Activated CD4-positive, alpha-beta T cell treated with anti-CD3 and anti-CD28 coated beads, Interleukin-2, amount 50 U/mL, for 1 hour (primary cell): ENCODE measurements at places on chromosomes 6 and 20.

DNA sequence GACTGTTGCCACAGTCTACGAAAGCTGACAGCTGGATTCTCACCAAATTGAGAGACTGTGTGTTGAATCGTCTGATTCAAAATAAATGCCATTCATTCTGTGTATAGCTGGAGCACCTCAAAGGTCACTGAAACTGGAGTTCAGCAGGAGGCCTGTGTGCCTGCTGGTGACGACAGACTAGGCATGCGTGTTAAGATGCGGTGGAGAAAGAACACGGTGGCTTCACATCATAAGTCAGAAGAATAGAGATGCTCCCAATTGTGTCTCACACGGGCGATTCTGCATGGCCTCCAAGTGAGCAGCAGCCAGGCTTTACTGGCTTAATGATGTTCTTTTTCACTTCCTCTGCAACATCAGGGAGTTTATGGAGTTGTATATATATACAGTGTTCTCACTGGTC is 32.3 kb downstream of the SNHG17 start:
- DNase-seq, result no peak

DNA sequence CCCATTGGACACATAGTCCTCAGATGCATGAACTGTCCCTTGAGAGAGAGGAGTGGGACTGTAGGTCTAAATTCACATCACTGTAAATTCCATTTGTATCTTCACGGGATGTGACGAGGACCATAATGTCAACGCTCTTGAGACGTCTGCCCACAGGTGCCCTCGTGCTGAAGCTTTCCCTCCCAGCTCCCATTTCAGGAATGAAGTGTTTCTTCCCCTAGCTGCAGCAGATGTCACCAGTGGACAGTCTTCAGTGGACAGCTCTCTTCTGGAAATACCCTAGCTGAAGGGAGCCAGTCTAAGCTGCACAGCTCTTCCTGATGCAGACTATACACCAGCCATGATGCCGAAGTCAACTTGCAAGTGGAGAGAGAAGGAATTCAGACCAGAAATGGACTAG is 217.4 kb upstream of the ECI2 start:
- no peak for DNase-seq

GRCh38 chr6:3309391-3310050 is 50.8 kb downstream of the PSMG4 start:
- DNase-seq, result no peak

- no peak for DNase-seq
These were observed 5.7 kb downstream of the FOXP4 start for GRCh38 chr6:41551857-41552256.

DNA sequence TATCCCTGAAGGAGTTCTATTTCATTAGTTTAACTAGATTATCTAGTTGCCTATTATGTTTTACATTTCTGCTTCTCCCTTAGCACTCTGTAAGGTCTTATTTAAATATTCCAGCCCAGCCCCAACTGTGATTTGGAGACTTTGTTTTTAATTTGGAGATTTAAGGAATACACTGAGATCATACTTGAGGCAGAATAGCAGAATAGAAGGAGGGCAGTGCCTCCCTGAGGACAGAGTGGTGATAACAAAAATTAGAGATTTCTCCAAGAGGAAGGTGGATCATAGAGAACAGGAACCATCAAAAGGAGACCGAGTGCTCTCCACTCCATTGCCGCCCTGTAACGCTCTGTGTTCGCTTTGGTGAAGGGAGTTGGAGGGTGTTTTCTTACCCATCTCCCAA is 14.8 kb upstream of the CD164 start:
- no peak for DNase-seq

GRCh38 chr6:136226674-136227377 is 23.3 kb downstream of the MTFR2 start:
- no peak for DNase-seq
